ENCODE measurements at places on chromosomes 7 and 10.

DNA sequence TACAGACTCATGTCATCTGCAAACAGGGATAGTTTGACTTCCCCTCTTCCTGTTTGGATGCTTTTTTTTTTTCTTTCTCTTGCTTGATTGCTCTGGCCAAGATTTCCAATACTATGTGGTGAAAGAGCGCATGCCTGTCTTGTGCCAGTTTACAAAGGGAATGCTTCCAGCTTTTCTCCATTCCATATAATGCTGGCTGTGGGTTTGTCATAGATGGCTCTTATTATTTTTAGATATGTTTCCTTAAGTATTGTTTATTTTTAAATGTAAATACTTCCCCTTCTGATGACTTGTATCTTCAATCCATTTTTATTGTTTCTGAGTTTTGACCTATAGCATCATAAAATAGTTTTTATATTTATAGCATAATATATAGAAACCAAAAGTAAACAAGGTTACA, 17.9 kb downstream of the FAM237B start:
- no peak for DNase-seq

GRCh38 chr10:16643502-16643901, 121.8 kb upstream of the C1QL3 start:
- DNase-seq = no peak

GRCh38 chr7:4768597-4769569, 6.5 kb upstream of the AP5Z1 start:
- no peak for DNase-seq

- no peak for DNase-seq
Measured at GRCh38 chr7:64892116-64892515, 11.0 kb upstream of the ZNF273 start.

GRCh38 chr7:1512781-1513656, 8.8 kb upstream of the INTS1 start:
- peak; percentile 93 for DNase-seq
